Small intestine (tissue), 16 donors: ENCODE measurements at places on chromosomes 1 and 21.

- DNase-seq, result no peak
Measured at GRCh38 chr1:202240956-202241355, 47.4 kb downstream of the LGR6 start.

DNA sequence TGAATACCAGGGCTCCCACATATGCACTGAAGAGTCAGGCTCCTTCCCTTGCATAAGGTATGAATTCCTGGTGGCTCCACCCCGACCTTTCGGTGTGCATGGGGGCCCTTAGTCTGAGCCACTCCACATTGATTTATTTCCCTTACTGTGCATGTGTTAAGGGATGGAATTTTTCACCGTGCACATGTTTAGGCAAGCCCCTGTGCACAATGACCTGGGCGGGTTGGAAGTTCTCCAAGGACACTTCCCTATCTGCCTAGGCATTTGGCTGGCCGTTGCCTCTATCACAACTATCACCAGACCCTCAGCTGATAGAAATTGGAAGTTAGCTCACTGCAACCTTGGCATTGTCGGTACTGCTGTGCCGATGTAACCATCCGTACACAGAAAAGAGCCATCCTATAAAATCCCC, 9.7 kb downstream of the S100A6 start:
- no peak for DNase-seq

GRCh38 chr1:197393105-197393504, 125.1 kb downstream of the CRB1 start:
- no peak for DNase-seq

GRCh38 chr1:55618199-55618598, 403.0 kb upstream of the USP24 start:
- peak; percentile 47 for DNase-seq

- no peak for DNase-seq
Measured at GRCh38 chr1:235947989-235948388, 81.3 kb upstream of the LYST start.

DNA sequence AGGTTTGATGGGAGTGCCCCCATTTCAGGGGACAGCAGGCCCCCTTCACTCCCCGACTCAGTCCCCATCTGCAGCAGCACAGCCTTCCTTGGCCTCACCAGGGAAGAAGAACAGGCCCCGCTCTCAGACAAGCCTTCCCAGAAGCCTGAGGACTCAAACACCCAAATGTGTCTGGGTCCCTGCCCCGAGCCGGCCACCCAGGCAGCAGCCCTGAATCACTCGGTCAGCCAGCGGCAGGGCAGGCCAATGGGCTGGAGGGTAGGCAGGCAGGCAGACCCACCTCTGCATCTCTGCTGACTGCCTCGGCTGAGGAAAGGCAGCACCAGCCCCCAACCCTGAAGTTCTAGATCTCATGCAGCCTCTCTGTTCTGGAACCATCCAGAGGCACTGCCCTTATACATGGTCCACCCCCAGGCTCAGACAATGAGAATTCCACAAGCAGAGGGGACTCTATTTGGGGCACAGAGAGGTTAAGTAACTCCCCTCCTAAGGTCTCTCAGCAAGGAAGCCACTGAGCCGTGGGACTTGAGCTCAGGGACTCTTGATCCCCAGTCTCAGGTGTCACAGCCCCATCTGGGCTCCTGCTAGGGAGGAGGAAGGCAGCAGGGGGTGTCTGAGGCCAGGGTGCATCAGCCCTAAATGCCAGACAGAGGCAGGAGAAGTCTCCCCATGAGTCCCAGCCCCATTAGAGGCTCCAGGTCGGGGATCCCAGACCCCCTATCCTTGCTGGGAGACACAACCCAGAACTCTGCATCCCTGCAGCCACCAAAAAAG, 33.2 kb upstream of the RUNX3 start:
- DNase-seq, result no peak

GRCh38 chr1:228242409-228242808, 34.6 kb downstream of the OBSCN start:
- DNase-seq, result no peak

GRCh38 chr1:209103092-209103491, 480.4 kb upstream of the CAMK1G start:
- no peak for DNase-seq

DNA sequence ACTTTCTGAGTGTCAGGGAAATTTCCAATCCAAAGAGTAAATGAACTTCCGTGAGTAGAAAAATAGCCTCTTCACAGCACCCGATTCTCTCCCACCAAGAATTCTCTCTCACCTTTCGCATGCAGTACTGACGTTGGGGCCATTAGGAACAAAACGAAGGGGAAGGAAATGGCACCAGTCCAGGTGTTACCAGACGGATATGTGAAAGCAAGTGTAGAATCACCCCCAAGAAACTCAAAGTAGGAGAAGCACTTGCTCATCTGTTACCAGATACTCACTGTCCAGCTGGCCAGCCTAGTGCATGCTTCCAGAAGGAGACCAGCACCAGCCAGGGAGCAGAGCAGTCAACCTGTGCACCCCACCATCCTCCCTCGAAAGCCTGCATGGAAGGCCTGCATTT, 55.1 kb downstream of the ITPKB start:
- DNase-seq, result no peak

GRCh38 chr21:33578959-33579542, 9.4 kb downstream of the DONSON start:
- no peak for DNase-seq

DNA sequence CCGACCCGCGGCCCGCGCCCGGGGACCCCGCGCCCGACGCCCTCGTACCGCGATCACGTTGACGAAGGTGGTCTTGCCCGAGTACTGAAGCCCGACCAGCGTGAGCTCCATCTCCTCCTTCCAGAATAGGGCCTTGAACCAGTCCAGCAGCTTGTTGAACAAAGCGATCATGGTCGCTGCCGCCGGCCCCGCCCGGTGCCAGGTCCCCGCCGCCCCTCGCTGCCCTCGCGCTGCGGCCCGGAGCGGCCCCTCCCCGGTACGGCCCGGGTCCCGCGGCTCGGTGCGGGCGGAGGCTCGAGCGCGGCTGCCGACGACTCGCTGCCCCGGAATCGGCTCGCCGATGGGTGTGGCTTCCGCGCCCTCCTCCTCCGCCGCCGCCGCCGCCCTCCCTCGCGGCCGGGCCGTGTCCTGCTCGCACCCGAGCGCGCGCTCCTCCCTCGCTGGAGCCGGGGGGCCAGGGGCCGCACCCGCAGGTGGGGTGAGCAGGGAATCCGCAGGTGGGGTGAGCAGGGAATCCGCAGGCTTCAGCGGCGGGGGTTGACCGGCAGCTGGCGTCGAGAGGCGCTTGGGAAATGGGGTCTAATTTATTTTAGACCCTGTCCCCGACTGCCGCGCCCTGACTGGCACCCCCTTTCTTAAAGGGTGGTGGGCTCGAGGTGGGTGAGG, at the start of gene ARL8A:
Gene ARL8A (minus strand): TSS at position 336 of the 666 bp plus-strand sequence. CDS start 165 bp downstream, at position 171.
- peak; percentile 62 for DNase-seq

DNA sequence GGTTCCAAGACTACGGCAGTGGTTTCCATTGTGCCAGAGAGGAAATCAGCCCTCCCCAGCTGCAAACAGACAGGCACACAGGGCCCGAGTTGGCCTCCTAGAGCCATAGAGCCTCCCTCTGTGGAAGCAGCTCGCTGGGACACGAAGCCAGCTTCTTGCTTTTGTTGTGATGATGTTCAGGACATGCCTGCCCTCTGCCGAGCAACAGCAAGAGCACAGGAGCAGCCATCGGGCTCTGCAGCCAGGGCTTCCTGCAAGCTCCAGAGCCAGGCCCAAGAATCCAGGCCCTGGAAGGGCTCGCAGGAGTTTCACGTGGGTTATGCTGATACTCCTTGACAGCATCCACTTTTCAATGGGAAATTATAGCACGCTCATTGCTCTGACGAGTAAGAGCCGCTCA, 18.5 kb downstream of the NPHP4 start:
- DNase-seq, result no peak

- DNase-seq, result peak; percentile 32
Measured at GRCh38 chr1:47944561-47944960, 52.6 kb downstream of the TRABD2B start.

GRCh38 chr21:41730367-41730765, 36.5 kb downstream of the RIPK4 start:
- peak; percentile 61 for DNase-seq

- DNase-seq, result no peak
Measured at GRCh38 chr1:113018911-113019310, 54.1 kb upstream of the LRIG2 start.

DNA sequence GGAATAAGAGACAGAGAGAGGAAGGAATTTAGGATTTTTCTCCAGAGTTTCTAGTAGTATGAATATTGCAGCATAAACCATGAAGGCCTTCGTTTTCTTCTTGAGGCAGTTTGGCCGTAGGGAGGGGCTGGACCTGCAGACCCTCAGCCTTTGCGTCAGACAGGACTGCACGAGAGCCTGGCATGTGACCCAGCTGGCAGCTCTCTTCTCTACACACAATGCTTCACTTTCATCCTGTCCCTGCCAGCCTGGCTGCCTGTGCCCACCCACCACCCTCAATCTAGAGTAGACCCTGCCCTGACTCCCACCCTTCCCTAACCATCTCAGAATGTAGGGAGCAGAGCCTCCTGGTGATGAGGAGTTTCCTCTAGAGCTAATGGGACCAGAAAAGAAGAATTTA, 1.6 kb downstream of the CA14 start:
- no peak for DNase-seq

- DNase-seq, result no peak
Measured at GRCh38 chr1:203744075-203744972, 20.7 kb upstream of the LAX1 start.

DNA sequence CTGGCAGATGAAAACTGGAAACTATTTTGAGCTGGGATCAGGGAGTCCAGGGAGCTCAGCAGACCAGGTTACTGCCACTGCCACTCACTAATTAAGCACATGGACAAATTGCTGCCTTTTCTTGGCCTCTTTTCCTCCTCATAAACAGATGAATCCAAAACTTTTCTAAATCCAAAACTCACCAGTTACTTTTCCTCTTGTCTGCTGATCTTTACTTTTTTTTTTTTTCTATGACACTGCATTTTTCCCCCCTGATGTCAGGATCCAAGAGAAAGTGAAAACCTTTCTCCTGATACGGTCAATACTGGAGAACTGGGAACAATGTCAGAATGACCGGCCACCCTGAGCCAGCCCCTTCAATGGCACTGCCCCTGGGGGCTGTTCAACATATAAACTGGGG, 405.8 kb downstream of the DUSP10 start:
- DNase-seq, result no peak

- DNase-seq, result no peak
Measured at GRCh38 chr1:228317411-228317828, 89.2 kb downstream of the TRIM11 start.

DNA sequence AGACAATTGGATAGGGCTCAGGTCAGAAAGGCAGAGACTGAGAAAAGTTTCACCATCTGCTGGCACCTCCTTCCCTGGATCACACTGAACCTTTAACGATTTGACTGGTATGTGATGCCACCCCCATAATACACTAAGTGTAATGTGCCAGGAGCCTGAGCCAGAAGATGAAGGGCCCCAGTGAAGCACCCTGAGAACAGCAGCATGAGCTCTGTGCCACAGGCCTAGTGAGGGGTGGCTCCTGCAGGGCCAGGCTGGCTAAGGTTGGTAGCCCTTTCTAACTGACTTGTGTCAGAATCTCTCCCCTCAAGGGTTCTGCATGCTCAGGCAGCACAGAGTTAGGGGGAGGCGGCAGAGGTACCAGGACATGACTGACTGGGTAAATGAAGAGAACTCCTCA, 38.9 kb downstream of the ARHGEF11 start:
- no peak for DNase-seq

DNA sequence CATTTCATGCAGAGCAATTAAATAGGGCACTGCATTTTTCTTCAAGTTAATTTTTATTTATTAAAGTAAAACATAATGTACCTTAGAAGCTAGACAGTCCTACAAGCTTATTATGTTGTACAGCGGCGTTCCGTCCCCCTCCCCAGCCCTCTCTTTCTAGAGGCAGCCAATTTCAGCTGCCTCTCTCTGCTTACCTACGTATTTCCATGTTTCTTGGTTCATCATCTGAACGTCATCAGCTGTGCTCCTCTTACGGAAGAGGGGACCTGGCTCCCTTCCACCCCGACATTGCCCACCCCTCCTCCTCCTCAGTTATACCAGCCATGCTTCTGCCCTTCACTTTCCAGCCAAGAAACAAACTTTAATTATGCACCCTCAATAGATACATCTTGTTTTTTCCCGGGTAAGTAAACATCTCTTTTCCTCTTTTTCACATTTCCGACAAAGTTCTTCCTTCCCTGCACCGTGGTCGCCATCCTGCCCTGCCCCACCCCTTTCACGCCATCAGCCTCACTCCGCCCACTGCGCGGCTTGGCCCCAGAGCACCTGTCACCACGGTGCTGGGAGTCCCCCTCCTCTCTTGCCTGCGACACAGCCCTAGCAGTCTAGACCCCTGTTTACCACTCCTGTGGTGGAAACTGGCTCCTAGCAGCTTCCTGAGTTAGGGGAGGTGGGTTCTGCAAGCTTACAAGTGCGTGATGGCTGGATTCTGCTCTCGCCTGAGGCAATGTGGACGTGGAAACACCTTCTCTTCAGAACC, 57.9 kb downstream of the SLC37A1 start:
- no peak for DNase-seq

DNA sequence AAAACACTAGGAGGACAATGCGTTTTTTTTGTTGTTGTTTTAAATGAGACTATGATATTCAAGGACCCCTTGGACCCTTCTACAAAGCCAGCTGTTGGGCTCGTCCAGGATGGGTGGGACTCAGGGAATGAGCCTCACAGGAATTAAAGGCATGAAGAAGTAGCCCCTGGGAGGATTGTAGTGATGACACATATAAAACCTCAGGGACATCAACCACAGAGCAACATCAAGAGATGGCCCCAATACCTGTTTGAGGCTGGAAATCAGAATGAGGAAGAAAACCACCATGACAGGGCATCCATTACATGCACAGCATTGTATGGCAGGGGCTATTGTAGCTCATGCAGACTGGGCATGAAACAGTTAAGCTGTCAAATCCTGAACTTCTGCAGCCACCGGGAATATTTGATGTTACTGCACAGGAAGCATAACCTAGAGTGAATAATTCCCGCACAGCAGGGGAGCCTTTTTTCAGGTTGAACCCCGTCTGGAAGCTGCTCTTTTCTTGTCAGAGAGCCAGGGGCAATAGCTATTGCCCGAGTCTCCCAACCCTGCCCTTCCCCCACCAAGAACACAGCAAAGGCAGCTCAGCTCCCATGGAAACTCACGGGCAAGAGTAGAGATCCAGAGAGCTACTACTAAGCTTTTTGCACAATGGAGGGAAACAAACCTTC, 140.2 kb upstream of the FGGY start:
- no peak for DNase-seq

GRCh38 chr1:153816283-153816889, 41.2 kb downstream of the SLC27A3 start:
- DNase-seq, result no peak
